ENCODE measurements at places on chromosomes 7 and 10.

- DNase-seq = no peak
Measured at GRCh38 chr10:916716-917415, 14.6 kb downstream of the LARP4B start.

DNA sequence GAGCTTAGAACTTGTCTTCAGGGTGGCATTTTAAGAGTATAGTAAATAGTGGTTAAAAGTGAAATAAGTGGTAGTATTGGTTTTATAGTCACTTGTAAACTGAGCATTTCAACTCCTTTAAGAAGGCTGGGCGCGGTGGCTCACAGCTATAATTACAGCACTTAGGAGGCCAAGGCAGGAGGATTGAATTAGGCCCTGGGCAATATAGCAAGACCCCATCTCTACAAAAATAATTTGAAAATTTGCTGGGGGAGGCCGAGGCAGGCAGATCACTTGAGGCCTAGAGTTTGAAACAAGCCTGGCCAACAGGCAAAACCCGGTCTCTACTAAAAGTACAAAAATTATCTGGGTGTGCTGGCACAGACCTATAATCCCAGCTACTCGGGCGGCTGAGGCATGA is 64.4 kb upstream of the BAMBI start:
- no peak for DNase-seq

DNA sequence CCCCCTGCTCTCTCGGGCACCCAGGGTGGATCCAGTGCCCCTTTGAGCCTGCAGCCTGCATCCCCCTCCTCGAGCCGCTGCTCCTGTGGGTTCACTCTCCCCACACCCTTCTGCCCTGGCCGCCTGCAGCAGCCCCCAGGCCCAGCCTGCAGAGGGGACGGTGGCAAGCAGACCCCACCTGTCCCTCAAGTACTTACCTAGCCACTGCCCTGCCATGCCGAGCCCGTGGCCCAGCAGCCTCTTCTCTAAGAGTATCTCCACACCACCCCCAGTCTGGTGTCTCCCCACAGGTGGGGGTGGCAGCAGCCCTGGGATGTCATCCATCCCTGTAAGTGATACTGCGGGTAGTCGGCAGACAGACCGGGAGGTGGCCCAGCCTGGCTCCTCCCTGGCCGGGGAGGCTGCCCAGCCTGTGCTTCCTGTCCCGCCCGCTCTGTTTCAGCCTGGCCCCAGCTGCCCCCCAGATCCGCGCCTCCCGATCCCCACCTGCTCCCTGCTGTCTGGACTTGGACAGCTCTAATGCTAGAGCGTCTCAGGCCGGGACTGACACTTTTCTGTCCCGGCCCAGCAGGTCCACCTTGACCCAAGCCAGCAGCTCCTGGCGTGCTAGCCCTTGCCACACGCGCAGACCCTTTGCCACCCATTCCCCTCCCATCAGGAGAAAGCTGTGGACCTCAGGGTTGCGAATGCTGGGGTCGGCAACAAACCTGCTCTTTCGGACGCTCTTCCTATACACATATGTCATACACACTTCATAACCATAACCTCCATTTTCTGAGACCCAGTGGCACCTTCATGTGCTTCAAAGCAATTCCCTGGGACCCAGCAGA is 25.0 kb downstream of the YKT6 start:
- DNase-seq = peak; percentile 22

GRCh38 chr7:158343526-158343925 is 244.1 kb downstream of the PTPRN2 start:
- DNase-seq = no peak

GRCh38 chr7:117173035-117173770 is 149.7 kb downstream of the WNT2 start:
- peak; percentile 30 for DNase-seq

DNA sequence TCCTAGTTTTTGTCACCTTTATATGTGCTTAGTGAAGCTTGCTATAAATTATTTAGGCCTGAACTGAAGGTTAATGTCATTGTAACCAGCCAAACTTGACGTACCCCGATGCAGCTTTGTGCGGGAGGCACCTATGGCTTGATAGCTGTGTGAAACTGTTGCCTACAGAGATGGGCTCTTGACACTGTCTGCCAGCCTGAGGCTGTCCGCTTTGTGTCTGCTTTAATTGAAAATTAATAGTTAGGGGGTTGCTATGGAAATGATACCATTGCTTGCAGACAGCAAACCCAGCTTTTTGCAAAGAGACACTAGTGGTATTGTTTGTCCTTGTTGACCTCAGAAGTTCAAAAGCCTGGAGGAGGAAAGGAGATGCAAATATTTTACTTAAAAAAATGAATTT is 2.1 kb upstream of the FOXP2 start:
- no peak for DNase-seq

DNA sequence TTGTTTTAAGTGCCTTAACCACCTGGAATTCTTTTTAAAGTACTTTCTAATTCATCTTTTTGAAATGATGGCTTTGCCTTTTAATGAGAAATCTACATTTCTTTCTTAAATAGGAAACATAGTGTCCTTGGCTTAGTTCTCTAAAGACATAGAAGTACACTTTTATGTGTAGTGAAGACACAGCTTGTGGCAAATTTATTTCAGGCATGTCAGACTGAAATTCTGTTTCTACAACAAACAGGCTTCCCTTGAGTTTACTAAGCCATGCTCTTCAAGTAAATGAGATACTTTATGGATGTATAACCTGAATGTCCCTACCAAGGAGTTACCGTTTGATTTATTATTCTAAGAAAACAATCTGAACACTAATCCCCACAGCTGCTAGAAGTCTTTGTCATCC is 136.9 kb upstream of the MAGI2 start:
- DNase-seq = no peak

GRCh38 chr7:116788572-116789197 is 73.7 kb upstream of the CAPZA2 start:
- DNase-seq = no peak

- no peak for DNase-seq
Measured at GRCh38 chr7:85175217-85175616, 11.6 kb downstream of the SEMA3D start.

GRCh38 chr10:125201108-125201524 is 40.8 kb upstream of the CTBP2 start:
- DNase-seq = no peak

- no peak for DNase-seq
Measured at GRCh38 chr10:110372656-110373055, 67.9 kb upstream of the SMNDC1 start.

GRCh38 chr10:112185959-112186358 is 2.4 kb upstream of the GPAM start:
- DNase-seq = no peak

- peak; percentile 17 for DNase-seq
Measured at GRCh38 chr10:117004227-117005025, 561 bp downstream of the SHTN1 start.

DNA sequence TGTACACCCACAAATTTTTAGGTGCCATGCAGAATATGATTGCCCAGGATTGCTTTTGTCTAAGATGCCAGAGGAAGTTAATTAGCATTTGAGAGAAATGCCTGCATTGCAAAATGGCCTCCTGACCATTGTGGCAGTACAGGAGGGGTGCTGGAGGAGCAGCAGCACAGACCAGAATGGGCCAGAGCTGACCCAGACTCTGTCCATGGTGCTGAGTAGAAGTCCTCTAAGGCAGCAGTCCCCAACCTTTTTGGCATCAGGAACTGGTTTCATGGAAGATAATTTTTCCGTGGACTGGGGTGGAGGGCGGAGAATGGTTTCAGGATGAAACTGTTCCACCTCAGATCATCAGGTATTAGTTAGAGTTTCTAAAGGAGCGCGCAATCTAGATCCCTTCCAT is 217.8 kb upstream of the AGK start:
- peak; percentile 14 for DNase-seq

GRCh38 chr10:14397066-14397465 is 66.3 kb upstream of the FRMD4A start:
- peak; percentile 81 for DNase-seq

DNA sequence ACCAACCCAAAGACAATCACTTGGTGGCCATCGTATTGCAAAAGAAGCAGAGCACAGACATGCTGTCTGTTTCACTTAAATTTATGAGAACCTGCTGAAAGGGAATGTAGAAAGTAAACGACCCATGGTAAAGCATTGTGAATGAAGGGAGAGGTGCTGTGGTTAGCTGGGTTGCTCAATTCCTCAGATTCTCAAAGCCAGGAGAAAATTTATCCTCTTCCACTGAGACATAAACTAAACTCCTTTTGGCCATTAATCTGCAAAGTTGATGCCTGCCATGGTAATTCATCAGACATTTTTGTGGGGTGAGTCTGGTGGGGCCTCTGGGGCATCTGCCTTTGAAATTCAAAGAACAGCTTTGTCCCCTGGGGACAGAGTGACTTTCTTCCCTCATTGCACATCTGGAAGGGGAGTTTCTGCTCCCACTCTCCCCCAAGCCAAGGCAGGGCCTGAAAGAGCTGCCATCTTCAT is 951.0 kb downstream of the LRMDA start:
- no peak for DNase-seq

DNA sequence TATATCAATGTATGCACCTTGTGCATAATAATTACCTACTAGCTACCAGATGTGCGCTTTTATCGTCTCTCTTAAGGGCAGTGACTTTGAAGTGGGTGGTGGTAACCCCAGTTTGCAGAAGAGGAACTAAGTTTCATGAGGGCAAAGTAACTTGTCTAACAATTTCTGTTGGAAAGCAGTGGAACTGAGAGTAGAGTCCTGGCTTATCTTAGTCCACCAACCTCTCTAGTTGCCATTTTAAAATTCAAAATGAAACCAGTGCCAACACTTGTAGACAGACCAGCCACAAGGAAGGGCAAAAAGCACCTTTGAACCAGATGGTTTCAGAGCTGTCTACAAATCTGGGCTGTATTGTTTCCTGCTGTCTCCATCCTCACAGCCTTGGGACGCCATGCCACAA is 32.0 kb upstream of the RBM20 start:
- no peak for DNase-seq

DNA sequence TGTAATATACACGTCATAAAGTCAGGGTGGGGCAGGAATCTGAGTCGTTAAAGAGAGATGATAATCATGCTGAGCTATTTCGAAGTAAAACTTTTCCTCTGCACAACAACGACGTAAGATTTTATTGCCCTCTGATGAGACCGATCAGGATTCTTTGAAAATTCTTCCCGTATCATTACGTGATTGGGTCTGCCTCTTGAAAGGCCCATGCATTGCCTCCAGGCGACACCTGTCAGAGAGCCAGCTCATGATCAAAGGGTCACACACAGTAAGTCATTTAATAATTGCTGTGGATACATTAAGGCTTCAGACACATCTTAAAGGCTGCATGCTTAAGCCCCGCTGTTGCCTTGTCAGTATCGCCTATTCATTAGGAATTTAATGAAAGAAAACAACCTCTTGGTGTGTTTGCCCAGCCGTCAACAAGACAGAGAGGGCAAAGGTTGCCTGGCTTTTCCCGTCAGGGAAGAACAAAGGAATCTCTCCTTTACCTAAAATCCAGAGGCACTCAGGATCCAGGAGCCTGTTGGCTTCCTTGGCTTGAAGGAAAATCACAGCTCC is 189.0 kb upstream of the SH2B2 start:
- no peak for DNase-seq

DNA sequence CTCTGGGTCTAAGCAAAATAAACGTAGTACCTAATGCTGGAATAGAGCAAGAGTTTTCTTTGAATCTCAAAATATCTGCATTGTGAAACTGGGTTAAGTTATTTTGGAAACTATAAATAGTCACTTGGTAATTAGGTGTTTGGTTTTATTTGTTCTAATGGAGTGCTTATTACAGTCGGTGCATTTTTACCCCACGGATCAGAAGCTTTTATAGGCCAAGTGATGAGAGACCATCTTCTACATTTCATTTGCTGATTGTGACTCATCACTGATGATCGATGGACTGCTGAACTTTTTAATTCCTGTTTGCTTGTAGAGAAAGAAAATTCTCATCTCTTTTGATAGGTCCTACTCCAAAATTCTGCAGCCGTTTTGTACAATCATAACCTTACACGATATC is 28.2 kb downstream of the MGMT start:
- DNase-seq = no peak

- no peak for DNase-seq
Measured at GRCh38 chr10:18144928-18145327, 4.7 kb downstream of the CACNB2 start.

DNA sequence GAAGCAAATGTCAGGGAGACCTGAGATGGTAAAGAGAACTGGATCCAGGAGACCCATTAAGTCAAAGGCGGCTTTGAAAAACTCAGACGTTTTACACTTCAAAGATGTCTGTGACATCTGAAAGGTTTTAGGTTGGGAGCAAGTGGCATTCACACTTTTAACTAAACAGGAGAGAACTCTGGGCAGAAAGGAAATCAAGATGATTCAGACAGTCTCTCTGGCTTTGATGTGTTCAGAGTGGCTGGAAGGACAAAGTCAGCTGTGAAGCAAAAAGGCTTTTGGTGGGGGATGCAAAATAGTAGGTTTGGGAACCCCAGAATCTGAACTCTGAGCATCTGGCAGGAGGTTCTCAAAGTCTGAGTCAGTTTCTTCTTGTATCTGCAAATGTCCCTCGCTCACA is 66.6 kb downstream of the PRKCQ start:
- DNase-seq = no peak

DNA sequence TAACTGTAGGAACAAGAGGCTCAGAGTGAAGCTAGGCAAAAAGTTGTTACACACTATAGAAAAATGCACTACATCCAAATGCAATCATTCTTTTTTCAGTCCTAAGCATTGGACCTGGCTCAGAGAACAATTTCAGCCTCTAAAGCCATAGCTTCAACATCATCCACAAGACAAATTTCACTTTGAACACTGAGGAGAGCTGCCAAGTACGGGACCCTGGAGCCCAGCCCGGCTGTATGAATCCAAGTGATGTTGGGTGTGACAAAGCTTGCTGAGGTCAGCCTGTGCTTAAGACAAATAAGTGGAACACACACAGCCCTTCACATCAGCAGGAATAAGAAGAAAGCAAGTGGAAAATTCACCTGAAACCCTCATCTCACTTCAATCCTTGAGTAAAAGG is 233.1 kb upstream of the PFKP start:
- DNase-seq = peak; percentile 9

- DNase-seq = no peak
Measured at GRCh38 chr10:48684463-48684791, 246 bp upstream of the WDFY4 start.

- DNase-seq = no peak
Measured at GRCh38 chr10:1544929-1545328, 192.4 kb downstream of the ADARB2 start.

DNA sequence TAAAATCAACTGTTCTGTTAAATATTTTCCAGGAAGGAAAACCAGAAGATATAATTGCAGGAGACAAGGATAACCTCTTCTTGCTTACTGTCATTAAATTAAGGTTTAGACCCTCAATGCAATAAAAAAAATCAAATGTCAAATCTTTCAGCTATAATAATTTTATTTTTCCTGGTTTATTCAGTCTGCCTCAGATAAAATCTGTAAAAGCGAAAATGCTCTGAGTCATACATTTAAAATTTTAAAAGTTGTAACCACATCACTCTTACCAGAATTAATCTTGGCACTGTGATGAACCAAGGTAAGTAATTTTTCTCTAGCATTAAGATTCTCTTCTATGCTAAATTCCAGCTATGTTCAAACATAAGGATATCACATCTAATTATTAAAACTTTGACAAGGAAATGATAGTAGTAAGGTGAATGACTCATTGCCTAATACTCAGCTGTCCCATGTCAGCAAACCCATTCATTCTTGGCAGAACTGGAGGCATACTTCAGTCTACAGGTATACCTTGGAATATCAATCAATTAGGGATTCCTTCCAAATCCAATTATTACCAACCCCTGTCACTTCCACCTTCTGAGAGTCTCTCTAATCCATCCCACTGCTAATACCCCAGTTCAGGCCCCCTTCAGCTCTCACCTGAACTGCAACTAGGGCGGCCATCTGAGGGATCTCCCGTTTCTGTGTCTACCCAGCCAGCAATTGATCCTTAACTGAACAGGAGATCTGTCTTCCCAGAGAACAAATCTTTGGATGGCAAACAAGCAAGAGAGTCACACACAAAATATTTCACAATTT is 434.1 kb downstream of the GRM8 start:
- no peak for DNase-seq
